ENCODE measurements at places on chromosomes 5 and 9. TPM values are rescaled to one million over a fixed set of nuclear protein-coding genes. Genes with fewer than 3 reads are reported as not detected.

GRCh38 chr5:173919443-173919842 is 31.3 kb downstream of the CPEB4 start:
- no peak overlapping the region for H3K4me3 ChIP-seq
- peak overlapping the region; percentile 89 for H3K27ac ChIP-seq
- DNase-seq: no peak
- peaks cover 26% of the 10 kb centered on the region for H3K4me1 ChIP-seq
- no peaks in the 10 kb centered on the region for H3K27me3 ChIP-seq

GRCh38 chr5:82807021-82807420 is 270.2 kb downstream of the TMEM167A start:
- no peaks in the 10 kb centered on the region for H3K4me1 ChIP-seq
- H3K4me3 ChIP-seq: no peak overlapping the region

DNA sequence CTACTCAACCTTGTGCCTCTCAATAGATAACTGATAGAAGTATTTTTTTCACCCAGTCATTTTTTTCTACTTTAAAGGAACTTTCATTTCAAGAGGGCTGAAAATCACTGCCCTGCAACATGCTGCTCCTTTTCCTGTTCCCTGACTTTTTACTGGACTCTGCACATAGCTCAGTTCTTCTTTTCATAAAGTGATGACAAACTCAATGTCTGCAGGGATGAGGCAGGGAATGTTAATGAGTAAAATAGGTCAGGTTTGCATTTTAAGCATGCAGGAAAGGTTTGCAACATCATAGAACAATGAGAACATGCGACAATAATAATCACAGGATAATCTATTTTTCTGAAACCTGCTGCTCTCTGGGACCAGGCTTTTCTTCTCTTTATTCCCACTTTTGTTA is 172.2 kb upstream of the SGCD start:
- H3K36me3 ChIP-seq: no peaks in the 10 kb centered on the region
- no peaks in the 10 kb centered on the region for H3K4me1 ChIP-seq
- H3K4me3 ChIP-seq: no peak overlapping the region
- no peaks in the 10 kb centered on the region for H3K27me3 ChIP-seq

- DNase-seq: no peak
- H3K4me1 ChIP-seq: peaks cover 72% of the 10 kb centered on the region
- no peak overlapping the region for H3K27ac ChIP-seq
- H3K36me3 ChIP-seq: no peaks in the 10 kb centered on the region
- H3K4me3 ChIP-seq: no peak overlapping the region
- H3K27me3 ChIP-seq: no peaks in the 10 kb centered on the region
Observed at GRCh38 chr9:70408393-70409040, 5.9 kb downstream of the KLF9 start.

DNA sequence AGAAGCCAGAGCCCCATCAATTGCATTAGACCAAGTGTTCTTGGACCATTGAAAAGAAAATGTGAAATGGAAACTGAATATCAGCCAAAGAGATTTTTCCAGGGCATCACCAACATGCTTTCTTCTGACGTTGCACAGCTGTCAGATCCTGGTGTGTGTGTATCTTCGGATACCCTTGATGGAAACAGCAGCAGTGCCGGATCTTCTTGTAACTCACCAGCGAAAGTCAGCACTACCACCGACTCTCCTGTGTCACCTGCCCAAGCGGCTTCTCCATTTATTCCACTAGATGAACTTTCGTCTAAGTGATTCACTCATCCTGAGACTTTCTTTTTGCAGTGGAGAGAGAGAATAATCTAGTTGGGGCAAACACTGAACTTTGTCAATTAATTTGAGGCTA is 75.7 kb downstream of the PIP5K1B start:
- H3K36me3 ChIP-seq: no peaks in the 10 kb centered on the region
- peak overlapping the region; percentile 92 for H3K4me3 ChIP-seq
- no peaks in the 10 kb centered on the region for H3K27me3 ChIP-seq
- no peak for DNase-seq

DNA sequence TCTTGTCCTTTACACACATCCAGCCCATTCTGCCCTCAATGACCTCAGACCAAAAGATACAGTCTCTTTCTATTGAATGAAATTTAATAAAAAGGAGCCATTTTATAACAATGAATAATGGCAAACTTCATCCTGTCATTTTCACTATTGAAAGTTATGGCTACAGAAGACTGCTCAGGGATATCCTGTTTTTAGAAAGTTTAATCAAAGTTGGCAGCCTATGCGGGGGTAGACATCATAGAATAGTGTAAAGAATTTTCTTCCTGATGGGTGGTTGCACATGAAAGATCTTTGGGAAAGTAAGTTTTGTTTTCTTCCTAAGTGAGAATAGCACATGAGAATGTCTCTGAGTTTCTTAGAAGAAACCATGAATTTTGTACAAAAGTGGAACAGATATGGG is 670.4 kb upstream of the CDH6 start:
- H3K27me3 ChIP-seq: no peaks in the 10 kb centered on the region
- no peak overlapping the region for H3K4me3 ChIP-seq
- H3K36me3 ChIP-seq: no peaks in the 10 kb centered on the region

DNA sequence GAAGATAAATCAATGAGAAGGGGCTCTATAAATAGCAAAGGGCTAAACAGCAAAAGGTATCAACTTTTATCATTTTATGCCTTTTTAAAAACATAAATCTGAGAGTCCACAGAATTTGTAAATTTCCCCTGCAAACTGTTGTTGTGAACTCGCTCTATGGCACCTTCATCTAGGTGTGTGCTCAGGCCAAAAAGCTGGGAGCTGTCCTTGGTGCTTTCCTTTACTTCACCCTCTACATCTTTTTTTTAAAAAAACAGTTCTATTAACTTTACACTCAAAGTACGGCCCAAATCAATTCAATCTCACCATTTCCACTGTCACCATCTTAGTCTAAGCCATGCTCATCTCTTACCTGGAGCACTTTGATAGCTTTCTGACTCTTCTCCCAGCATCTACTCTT is 108.2 kb upstream of the GPR151 start:
- DNase-seq: no peak
- H3K4me1 ChIP-seq: no peaks in the 10 kb centered on the region
- H3K4me3 ChIP-seq: no peak overlapping the region
- no peaks in the 10 kb centered on the region for H3K27me3 ChIP-seq
- H3K27ac ChIP-seq: no peak overlapping the region

DNA sequence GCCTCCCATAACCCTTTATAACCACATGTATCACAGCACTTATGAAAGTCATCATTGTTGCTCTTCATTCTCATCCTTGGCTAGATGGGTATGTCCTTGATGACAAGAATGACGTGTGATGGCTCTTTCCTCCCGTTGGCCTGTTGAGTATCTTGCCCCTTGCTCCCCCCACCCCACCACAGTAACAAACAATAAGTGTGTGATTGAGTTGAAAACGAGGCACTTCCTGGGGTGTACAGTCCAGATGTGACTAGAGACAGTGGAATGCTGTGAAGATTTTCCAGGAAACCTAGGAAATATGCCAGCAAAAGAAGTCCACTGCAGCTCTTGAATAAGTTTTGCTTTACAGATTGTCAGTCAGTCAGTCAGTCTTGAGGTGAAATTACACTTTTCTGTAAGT is 262.5 kb downstream of the ELAVL2 start:
- H3K27me3 ChIP-seq: no peaks in the 10 kb centered on the region
- no peak overlapping the region for H3K4me3 ChIP-seq
- H3K36me3 ChIP-seq: no peaks in the 10 kb centered on the region

The PIK3R1 gene
- total RNA-seq: 152 TPM

The SPZ1 gene
- not detected for total RNA-seq

The HTR1A gene
- total RNA-seq: not detected

The OLFM1 gene
- total RNA-seq: not detected

The FBP2 gene
- total RNA-seq: not detected

Measured in CD4-positive, alpha-beta memory T cell (primary cell).